ENCODE measurements at places on chromosomes 5 and 9. TPM values are rescaled to one million over a fixed set of nuclear protein-coding genes. Genes with fewer than 3 reads are reported as not detected.

DNA sequence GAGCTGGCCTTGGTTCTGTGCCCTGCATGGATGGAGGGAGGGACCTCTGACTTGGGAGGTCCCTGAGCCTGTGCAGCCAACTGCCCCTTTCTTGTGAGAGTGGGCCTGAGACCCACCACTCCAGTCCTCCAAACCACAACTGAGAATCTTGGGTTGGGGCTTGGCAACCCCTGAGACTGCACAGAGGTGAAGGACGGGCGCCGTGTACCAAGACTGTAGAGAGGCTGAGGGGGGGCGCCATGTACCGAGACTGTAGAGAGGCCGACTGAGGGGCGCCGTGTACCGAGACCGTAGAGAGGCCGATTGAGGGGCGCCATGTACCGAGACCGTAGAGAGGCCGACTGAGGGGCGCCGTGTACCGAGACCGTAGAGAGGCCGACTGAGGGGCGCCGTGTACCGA, 59.3 kb upstream of the CACNA1B start:
- no peak for DNase-seq

DNA sequence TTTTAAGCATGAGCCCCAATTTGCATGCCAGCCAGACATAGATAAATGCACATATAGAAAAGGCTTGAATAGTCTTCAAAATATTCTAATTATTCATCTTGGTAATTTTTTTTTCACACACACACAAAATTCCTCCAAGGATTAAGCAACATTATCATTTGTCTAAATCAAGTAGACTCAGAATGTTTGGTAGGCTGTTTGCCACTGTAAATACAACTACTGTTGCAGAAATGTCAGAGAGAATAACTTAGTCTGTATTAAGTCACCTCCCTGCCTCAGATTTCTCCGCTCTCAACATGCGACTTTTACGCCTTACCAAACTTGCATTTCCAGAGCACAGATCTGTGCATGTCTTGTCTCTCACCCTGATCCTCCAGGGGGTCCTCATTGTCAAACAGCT, 265.6 kb upstream of the C9orf72 start:
- no peak for DNase-seq

Gene EGFLAM
- total RNA-seq, result 0.84 TPM

Gene CYFIP2
- total RNA-seq, result 28.6 TPM

DNA sequence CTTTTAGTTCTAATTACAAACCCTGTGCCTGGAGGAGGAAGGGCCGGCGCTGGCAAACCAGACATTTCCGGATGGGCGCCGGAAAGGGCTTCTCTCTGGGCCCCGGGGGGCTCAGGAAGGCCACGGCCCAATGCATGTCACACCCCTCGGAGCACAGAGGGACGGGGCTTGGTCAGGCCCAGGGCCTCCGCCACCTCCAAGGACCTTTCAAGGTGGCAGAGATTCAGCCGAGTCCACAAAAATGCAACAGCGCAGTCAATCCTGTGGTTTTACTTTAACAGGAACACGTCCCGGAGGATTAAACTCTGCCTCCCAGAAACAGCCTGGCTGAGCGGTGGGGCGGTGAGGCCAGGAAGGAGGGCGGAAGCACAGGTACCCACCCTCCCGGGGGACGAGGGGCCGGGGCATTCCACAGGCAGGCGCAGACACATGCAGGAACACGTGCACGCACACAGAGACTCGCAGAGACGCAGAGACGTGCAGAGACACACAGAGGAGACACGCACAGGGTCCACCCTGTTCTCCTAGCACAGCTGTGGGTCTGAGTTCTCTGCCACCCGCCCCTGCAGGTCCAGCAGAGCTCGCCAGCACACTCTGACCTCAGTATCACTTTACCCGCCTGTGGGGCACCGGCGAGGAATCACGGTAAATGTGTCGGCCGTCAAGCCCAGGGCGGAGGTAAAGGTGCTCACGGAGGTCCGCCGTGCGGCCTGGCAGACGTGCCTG, 23.0 kb downstream of the SLC9A3 start:
- DNase-seq, result no peak

GRCh38 chr9:36456480-36457065, 56.5 kb upstream of the RNF38 start:
- no peak for DNase-seq

DNA sequence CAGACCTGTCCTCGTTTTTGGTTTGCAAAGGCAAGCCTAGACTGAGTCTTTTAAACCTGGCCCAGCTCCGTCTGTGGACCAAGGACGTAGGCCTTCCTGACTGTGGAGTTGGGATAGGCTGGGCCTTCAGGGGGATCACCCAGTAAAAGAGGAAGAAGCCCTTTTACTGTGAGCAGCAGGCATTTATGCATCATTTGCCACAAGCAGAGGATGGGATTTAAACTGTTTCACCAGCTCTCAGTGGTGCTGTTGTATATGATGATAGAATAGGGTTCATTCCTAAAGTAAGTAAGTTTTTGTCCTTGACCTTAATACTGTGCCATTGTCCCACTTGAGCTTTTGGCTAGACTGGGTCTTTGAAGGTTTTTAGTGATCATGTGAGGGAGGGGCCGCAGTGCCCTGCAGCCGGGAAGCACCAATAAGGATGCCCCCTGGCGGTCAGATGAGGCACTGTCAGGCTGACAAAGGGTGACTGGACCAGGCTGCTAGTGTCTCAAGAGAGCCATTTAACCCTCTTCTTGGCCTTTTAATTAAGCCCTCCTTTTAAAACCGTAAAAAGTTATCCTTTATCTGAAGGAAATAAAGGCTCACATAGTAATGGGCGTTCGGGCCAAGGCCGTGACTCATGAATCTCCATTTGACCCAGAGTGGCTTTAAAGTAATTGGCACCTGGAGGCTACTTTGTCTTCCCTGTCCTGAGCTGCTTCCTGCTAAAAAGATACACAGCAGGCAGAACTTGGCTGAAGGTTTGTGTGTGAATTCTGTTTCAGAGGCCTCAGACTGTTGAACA, 74.0 kb downstream of the UBAP1 start:
- DNase-seq, result no peak

Gene RNF224
- not detected for total RNA-seq

Gene ZDHHC12
- total RNA-seq, result 89.5 TPM

GRCh38 chr9:89654025-89654662, 49.3 kb downstream of the GADD45G start:
- no peak for DNase-seq

DNA sequence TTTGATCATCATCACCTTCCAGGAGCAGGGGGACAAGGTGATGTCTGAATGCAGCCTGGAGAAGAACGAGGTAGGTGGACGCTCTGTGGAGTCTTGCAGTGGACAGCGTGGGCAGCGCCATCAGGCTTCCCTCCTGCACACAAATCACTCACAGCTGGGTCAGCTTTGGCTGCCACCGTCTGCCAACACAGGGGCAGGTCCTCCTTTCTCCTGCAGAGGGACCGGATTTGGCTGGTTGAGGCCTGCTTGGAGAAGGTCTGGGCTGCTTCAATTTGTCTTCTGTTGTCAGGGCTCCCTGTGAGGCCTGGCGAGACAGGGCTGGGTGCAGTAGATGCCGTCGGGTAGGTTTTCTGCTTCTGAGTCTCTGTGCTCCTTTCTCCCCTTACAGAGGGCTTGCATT, 180.6 kb downstream of the CACNA1B start:
- no peak for DNase-seq

DNA sequence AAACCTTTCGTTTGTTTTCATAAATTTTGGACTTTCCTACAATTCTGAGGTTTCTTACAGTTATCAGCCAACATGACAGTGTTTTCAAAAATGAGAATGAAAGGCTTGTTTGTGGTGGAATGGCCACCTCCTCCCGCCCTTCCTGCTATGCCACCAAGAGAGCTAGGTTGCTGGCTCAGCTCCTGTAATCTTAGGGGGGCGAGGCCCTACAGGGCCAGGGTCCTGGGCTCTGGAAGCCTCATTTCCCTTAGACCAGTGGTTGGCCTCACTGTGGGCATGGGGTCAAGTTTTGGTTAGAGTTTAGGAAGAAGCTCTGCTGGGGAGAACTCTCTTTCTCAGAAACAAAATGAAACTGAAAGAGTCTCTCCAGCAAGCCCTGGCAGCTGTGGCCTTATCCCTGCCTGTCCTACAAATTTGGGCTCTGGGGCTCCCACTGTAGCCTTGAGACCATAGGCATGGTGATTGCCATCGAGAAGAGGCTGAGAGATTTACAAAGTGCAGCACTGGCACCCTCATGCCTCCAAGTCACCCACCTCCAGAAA, 66.2 kb downstream of the IRX1 start:
- DNase-seq, result no peak

GRCh38 chr5:81136557-81136956, 96.6 kb upstream of the CKMT2 start:
- DNase-seq, result no peak

Gene RGMB
- 60.7 TPM for total RNA-seq

Gene SLC36A2
- total RNA-seq, result not detected
